Foreskin keratinocyte (primary cell): ENCODE measurements at places on chromosomes 7 and 10.

DNA sequence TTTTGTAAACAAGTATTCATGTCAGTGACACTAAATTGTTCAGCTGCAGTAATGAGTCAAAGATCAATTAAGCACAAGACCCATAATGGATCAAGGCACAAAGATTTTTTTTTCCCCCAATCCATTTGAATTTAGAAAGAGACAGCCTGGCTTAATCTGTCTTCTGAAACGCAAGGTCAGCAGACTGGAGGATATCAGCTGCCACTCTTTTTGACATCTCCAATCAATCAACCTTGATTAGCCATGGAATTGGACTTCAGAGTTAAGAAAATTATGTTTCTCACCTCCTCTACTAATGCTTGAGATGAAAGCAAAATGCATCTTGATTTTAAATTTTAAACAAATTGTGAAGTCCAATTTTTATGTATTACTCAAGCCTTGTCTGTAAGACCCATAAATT lies 642.4 kb upstream of the STEAP1 start:
- DNase-seq: no peak

GRCh38 chr7:123709525-123709924 lies 39.3 kb downstream of the WASL start:
- no peak for DNase-seq

DNA sequence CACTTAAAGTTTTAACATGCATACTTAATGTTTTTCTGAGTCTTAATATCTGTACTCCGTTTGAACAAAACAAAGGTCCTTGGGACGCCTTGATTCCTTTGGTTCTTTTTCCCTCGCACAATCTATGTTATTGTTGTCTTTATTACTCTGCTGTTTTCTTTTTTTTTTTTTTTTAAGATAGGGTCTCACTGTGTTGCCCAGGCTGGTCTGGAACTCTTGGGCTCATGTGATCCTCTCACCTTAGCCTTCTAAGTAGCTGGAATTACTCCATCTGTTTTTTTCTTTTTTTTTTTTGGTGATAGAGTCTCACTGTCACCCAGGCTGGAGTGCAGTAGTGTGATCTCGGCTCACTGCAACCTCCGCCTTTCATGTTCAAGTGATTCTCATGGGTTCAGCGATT lies 13.2 kb downstream of the MLLT10 start:
- DNase-seq: no peak

GRCh38 chr7:37104822-37105518 lies 343.7 kb downstream of the ELMO1 start:
- DNase-seq: no peak

GRCh38 chr10:91190388-91190870 lies 30.0 kb upstream of the PCGF5 start:
- peak; percentile 8 for DNase-seq

GRCh38 chr10:99427566-99428190 lies 2.7 kb downstream of the GOT1 start:
- no peak for DNase-seq

- peak; percentile 7 for DNase-seq
Observed at GRCh38 chr10:93680412-93681047, 21.9 kb downstream of the FRA10AC1 start.

DNA sequence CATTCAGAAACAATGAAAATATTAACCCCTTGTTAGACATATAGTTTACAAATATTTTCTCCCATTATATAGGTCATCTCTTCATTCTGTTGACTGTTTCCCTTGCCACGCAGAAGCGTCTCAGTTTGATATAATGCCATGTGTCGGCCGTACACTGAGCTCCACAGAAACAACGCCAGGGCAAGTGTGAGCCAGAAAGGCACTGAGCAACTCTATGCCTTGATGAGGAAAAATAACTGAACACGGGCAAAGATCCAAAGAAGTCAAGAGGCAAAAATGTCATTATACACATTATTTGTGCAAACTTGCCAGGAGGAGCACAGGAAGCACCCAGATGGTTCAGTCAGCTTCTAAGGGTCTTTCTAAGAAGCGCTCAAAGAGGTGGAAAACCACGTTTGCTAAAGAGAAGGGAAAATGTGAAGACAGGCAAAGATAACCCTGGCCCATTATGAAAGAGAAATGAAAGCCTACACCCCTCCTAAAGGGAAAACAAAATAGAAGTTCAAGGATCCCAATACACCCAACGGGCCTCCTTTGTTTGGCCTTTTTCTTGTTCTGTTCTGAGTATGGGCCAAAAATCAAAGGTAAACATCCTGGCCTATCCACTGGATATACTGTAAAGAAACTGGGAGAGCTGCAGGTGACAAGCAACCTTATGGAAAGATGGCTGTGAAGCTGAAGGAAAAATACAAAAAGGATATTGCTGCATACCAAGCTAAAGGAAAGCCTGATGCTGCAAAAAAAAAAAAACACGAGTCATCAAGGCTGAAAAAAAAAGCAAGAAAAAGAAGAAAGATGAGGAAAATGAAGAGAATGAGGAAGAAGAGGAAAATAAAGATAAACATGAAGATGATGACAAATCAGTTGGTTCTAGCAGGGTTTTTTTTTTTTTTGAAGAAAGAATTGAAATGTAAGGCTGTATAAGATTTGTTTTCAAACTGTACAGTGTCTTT lies 15.5 kb downstream of the ARHGAP12 start:
- DNase-seq: no peak

DNA sequence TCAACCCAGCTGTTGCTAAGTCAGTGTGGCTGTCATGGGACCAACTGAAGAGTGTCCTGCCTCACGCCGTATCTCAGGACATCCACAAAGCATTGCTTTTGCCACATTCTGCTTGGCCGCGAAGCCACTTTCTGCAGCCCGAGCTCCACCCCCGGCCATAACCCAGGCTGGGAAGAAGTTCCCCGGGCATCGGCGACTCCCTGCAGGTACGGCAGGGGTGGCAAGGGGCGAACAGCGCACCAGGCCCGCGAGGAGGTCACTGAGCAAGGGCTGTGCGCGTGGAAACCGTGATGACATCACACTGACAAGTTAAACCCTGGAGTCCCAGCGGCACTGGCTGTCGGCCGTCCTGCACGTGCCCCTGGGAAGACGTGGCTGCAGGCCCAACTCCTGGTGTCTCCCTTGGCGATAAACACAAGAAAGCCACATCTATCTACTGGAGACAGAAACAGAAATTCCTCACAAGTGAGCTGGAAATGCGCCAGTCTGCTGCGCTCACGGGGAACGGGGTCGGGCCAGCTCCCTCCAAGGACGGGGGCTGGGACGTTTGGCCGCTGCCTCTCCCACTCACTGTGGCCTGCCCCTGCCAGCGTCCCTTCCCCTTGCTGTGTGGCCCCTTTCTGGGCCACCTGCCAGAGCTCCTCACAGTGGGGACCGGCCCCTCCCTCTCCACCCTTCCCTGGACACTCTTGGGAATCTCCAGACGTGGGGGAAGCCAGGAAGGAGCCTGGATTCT lies 326.3 kb downstream of the DNAJB6 start:
- DNase-seq: no peak

GRCh38 chr10:119670717-119671116 lies 19.5 kb downstream of the BAG3 start:
- peak; percentile 59 for DNase-seq

DNA sequence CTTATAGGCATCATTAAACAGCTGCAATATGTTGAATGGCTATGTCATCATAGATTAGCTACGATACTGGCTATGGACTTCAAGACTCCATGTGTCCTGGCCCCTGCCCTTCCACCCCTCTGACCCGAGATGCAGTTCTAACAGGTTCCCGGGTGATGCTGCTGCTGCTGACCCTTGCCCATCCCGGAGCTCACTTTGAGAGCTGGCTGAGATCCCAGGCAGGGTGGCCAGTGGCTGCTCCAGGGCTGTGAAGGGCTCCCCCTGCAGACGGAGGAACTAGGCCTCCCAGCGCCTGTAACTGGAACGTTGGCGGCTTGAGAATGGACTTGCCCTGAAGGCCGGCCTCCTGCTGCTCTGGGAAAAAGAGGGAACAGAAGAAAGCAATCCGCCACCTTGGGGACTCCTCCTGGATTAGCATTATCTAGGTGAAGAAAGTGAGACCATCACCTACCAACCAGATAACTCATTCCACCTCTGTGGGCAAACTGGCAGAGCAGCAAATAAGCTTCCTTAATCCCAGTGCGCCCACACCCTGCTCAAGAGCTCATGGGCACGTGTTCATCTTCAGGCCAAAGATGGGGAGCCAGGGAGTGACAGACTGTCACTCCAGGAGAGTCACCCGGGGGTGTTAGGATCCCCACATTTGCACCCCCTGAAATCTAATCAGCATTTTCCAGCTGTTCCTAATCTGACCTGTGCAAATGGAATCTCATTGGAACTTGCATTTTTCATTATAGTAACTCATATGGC lies 56.8 kb downstream of the PARP12 start:
- no peak for DNase-seq

DNA sequence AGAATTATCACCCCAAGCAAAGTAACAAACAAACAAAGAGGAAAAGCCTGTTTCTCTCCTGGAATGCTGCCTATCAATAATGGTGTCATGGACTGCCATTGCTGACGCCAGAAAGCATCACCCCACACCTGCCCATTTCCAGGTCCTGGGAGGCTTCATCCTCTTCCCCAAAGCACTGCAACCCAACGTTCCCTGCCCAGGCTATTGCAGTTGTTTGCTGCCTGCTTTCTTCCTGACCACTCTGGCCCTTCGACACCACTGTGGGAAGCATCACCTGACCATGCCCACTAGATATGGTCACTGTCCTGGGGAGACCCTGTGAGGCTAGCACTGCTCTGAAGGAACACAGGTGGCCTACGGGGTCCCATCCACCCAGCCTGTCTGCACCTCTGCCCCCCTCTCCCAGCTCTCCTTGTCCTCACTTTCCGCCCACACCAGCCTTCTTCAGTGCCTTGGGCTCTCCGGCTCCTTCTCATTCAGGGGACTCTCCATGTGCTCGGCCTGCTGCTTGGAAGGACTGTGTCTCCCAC lies 439.6 kb downstream of the GLRX3 start:
- no peak for DNase-seq

GRCh38 chr7:151132461-151133205 lies 34.9 kb downstream of the GBX1 start:
- no peak for DNase-seq

GRCh38 chr7:29135846-29136245 lies 10.5 kb downstream of the CPVL start:
- DNase-seq: no peak

GRCh38 chr7:100024020-100024619 lies 8.7 kb downstream of the ZKSCAN1 start:
- no peak for DNase-seq

DNA sequence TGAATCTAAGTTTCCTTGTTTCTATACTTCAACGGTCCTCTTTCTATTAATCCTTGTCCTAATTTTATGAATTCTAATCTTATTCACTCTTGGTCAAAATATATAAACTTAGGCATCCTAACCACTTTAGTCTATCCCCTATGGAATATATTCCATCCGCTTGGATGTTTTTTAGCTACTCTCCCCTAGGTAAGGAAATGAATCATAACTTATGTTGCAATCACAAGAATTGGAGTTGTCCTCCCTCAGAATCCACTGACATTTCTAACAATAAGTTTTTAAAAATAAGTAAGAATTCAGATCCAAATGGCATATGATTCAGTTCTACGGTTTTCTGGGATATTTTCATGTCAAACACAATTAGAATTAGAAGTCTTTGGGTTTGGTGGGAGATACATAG lies 1081.6 kb downstream of the SORCS1 start:
- no peak for DNase-seq

- no peak for DNase-seq
Observed at GRCh38 chr10:116053910-116054309, 219.1 kb downstream of the GFRA1 start.
